ENCODE measurements at places on chromosomes 7 and 10.

DNA sequence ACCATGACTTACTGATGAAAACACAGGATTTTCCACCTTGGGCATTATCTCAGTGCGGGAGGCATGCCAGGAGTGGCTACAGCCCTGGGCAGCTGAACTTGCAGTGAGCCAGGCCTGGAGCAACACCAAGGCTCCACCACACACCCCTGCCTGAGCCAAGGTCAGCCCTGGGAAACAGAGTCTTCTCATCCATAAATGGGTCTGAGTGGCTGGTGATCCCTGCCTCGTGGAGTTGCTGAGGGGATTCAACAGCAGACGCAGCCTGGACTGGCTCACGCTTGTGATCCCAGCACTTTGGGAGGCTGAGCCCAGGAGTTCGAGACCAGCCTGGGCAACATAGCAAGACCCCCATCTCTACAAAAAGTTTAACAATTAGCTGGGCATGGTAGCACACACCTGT lies 32.2 kb downstream of the SPOCK2 start:
- no peak for DNase-seq

DNA sequence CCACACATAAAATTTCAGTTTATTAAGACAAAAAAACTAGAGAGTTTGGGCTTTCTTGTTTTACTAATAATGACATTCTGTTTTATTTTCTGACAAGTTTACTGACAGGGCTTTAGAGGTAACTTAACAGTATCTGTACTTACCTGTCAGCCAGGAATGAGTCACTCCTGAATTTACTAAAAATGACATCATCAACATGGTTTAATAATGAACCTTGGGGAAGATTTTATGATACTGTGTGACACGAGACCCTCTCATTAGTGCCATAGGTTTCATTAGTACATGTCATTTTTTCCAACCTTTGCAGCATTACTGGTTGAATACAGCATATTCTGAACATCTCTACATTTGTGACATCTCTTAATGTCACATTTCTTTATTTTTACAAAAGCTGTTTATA lies 131.1 kb downstream of the KCND2 start:
- DNase-seq: no peak

DNA sequence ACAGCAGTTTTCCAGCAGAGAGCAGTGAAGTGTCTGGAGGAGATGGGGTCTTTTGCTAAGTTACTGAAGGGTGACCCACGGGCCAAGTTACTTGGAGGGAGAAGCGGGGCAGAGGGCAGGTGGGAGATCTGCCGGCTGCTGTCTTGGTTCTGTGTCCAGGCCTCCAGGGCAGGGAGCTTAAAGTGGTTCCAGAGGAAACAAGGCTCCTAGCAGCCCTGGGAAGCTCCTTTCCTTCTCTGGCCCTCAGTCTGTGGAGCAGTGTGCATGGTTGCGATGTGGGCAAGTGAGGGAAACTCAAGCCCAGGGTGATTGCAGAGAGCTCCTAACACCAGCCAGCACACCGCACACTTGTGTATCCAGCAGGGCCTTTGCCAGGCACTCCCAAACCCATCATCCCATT lies 6.3 kb downstream of the GHRHR start:
- no peak for DNase-seq

- DNase-seq: peak; percentile 73
Measured at GRCh38 chr7:90625562-90625961, 29.4 kb downstream of the CDK14 start.

- peak; percentile 57 for DNase-seq
Measured at GRCh38 chr7:2157473-2158279, 75.1 kb downstream of the MAD1L1 start.
